ENCODE measurements at places on chromosomes 6 and 20. TPM values are rescaled to one million over a fixed set of nuclear protein-coding genes. Genes with fewer than 3 reads are reported as not detected.

The TOX2 gene
- 1.6 TPM for total RNA-seq

The LAMA4 gene
- total RNA-seq = 2.1 TPM

The FAM83C gene
- not detected for total RNA-seq

The TCF21 gene
- not detected for total RNA-seq

The MYB gene
- 1.8 TPM for total RNA-seq

The KHDC1 gene
- 3.3 TPM for total RNA-seq

The PXDC1 gene
- 1.4 TPM for total RNA-seq

The GCNT2 gene
- total RNA-seq = 52.5 TPM

The DEFB124 gene
- total RNA-seq = not detected

The CGA gene
- total RNA-seq = not detected

The BEND3 gene
- 24.9 TPM for total RNA-seq

The RTF2 gene
- 59.7 TPM for total RNA-seq

The MLN gene
- total RNA-seq = not detected

The SOX18 gene
- total RNA-seq = 0.52 TPM

The MYL9 gene
- total RNA-seq = 25.0 TPM

The AIF1 gene
- total RNA-seq = 0.48 TPM

The TSPO2 gene
- not detected for total RNA-seq

The DZANK1 gene
- 1.7 TPM for total RNA-seq

The FAM83D gene
- total RNA-seq = 82.9 TPM

The LKAAEAR1 gene
- not detected for total RNA-seq

The JPH2 gene
- total RNA-seq = 0.67 TPM

The OVOL2 gene
- total RNA-seq = 7.8 TPM

The PTCRA gene
- total RNA-seq = not detected

The ARMH2 gene
- not detected for total RNA-seq

The LHFPL5 gene
- not detected for total RNA-seq

The HLA-DRB5 gene
- total RNA-seq = not detected

The MROH8 gene
- total RNA-seq = 1.1 TPM

The ZKSCAN3 gene
- 8.1 TPM for total RNA-seq

The SLA2 gene
- total RNA-seq = 0.14 TPM

The SLC32A1 gene
- not detected for total RNA-seq

The SAMD10 gene
- 5.7 TPM for total RNA-seq

The CASS4 gene
- total RNA-seq = not detected

The PPP1R3G gene
- total RNA-seq = 0.48 TPM

The CAP2 gene
- total RNA-seq = 11.3 TPM

The FKBP1C gene
- 2.0 TPM for total RNA-seq

The C20orf141 gene
- not detected for total RNA-seq

The TRIM31 gene
- total RNA-seq = not detected

The IL20RA gene
- total RNA-seq = 0.28 TPM

The RIN2 gene
- 2.7 TPM for total RNA-seq

The EDN3 gene
- not detected for total RNA-seq

The KIAA0408 gene
- total RNA-seq = 0.55 TPM

The KCNB1 gene
- 0.41 TPM for total RNA-seq

The OSER1 gene
- total RNA-seq = 33.0 TPM

The PIGT gene
- 67.9 TPM for total RNA-seq

The SLC35B3 gene
- total RNA-seq = 8.5 TPM

The TPD52L1 gene
- 15.6 TPM for total RNA-seq

The PNPLA1 gene
- not detected for total RNA-seq

The HRH3 gene
- 1.9 TPM for total RNA-seq

The AURKA gene
- 160 TPM for total RNA-seq

The PTK6 gene
- 0.30 TPM for total RNA-seq

The TLDC2 gene
- total RNA-seq = 0.31 TPM

The SLC22A2 gene
- total RNA-seq = 0.42 TPM

The LAMA2 gene
- 2.8 TPM for total RNA-seq

The CD24 gene
- 1,059 TPM for total RNA-seq

The CNKSR3 gene
- total RNA-seq = 8.7 TPM

The LY86 gene
- total RNA-seq = not detected
